ENCODE measurements at places on chromosomes 3 and 15. TPM values are rescaled to one million over a fixed set of nuclear protein-coding genes. Genes with fewer than 3 reads are reported as not detected.

The MOBP gene
- total RNA-seq: not detected

The DUOX1 gene
- not detected for total RNA-seq

The RTP4 gene
- total RNA-seq: 8.4 TPM

The ERC2 gene
- total RNA-seq: 4.9 TPM

The WDR93 gene
- not detected for total RNA-seq

The P2RY12 gene
- 5.9 TPM for total RNA-seq

GRCh38 chr15:39108021-39108420 lies 472.9 kb upstream of the THBS1 start:
- DNase-seq: no peak

DNA sequence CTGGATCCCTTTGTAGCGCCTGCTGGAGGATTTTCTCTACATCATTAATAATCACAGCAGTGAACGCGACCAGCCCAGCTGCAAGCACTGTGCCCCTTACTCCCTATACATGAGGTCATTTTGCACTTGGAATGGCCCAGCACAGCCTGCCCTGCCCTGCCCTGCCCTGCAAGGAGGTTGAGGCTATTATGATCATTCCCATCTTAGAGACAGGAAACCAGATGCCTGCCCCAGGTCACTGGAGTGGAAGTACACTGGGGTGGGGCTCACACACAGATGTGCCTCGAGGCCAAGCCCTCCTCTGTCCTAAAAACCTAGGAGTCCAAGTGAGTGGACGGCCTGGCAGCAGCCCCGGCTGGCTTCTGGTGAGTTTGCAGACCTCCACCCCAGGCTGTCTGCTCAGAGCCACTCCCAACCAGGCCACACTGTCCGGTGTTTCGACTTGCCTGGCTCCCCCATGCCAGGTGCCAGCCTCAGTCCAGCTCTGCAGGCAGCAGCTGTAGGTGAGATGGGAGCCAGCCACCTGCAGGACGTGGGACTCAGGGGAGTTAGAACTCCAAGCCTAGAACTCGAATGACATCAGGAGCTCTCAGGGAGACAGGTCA lies 30.4 kb upstream of the SEC61A1 start:
- DNase-seq: no peak

DNA sequence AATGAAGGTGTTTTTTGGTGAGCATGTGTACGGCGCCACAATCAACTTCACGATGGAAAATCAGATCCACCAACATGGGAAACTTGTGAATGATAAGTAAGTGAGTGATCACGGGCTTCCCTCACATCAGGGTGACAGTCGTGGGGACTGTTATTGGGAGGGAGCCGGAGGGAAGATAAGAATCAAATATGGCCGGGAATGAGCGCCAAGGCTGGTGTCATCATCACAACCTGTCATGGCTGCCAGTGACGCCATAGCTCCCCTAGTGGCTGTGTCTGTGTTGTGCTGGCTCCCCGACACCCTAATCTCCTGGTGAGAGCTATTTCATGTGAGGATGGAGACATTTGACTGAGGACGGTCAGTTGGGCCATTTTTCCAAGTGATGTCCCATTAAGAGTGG lies 168.5 kb downstream of the SV2B start:
- no peak for DNase-seq

DNA sequence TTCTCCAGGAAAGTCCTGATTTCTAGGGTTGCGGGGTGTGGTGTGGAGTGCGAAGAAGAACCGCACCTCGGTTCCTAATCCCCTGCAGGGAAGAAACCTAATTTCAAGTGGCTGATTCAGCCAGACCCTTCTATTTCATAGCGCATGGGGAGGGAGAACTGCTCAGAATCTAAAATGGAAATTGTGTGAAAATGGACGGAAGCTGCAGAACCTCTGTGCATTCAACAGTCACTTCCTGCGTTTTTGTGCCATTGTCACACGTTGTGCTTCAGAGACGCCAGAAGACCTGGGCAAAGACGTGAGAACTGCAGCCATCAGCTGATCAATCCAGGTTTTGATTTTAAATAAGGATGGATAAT lies 1.2 kb downstream of the SIDT1 start:
- no peak for DNase-seq

DNA sequence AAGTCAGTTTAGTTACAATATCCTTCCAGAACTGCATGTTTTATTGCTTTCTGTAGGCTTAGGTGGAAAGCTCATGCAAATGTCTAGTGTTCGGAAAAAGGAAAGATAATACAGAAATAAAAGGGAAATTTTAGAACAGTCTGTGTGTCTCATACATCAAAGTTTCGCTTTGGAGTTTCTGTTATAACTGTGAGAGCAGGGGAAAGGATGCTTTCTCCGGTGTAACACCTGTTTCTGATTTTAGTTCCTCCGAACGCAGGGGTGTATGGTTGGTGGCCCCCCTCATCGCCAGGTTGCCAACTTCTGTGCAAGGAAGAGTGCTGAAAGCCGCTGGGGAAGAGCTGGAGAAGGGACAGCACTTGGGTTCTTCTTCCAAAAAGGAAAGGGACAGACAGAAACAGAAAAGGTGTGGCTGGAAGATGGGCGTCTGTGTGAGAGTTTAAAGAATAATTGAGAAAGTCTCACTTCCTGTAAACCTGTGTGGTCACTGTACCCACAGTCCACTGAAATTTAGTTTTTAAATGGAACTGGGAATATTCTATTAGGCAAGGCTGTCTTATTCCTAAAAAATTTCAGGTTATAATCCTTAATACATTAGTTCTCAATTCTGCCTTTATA lies 6.7 kb downstream of the P2RY12 start:
- DNase-seq: no peak

DNA sequence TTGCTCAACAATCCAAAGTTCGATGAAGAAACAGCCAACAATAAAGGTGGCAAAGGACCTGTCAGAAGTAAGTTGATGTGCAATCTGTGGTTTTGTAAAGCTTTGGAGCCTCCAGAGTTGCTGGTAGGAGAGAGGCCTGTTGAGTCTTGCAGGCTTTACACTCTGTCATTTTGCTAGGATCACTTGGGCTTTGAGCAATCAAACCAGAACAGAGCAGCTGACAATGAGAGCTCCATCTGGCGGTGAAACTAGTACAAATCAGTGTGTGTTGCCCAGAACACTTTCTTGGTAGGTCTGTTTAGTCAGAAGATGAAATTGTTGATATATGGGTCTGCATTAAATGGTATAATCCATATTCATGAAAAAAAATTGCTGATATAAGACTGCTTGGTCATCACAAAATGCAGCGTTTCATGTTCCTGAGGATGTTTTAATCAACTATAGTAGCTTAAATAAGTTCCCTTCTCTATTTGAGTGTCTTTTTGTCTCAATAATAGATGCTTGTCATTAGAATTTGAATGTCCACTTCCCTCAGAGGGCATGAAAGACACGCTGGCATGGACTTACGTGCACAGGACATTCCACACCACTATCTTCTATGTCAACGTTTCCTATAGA lies 25.7 kb downstream of the TMOD2 start:
- DNase-seq: no peak

DNA sequence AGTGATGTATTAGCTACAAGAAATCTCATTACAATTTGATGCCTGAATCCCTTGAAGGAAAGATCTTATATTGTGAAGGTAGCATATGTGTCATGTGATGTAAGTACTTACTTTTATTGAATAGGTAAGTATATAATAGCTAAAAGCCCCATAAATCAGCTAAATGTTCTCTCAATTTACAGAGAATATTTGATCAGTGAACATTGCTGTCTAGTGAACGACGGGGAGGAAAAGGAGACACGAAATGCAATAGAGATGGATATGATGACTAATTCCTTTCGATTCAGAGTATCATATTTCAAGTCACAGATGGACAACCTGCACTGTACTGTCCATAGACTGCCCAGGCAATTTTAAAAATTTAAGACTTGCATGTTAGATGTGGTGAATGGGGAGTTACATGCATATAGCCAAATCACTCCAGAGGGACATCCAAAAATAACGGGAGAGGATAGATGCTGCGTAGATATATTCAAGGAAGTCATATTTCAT lies 462.1 kb upstream of the CDIN1 start:
- no peak for DNase-seq

- DNase-seq: peak; percentile 64
These were observed 13.1 kb upstream of the CYP11A1 start for GRCh38 chr15:74380361-74381189.

- DNase-seq: no peak
These were observed 8.8 kb downstream of the RAD54L2 start for GRCh38 chr3:51547274-51547673.

DNA sequence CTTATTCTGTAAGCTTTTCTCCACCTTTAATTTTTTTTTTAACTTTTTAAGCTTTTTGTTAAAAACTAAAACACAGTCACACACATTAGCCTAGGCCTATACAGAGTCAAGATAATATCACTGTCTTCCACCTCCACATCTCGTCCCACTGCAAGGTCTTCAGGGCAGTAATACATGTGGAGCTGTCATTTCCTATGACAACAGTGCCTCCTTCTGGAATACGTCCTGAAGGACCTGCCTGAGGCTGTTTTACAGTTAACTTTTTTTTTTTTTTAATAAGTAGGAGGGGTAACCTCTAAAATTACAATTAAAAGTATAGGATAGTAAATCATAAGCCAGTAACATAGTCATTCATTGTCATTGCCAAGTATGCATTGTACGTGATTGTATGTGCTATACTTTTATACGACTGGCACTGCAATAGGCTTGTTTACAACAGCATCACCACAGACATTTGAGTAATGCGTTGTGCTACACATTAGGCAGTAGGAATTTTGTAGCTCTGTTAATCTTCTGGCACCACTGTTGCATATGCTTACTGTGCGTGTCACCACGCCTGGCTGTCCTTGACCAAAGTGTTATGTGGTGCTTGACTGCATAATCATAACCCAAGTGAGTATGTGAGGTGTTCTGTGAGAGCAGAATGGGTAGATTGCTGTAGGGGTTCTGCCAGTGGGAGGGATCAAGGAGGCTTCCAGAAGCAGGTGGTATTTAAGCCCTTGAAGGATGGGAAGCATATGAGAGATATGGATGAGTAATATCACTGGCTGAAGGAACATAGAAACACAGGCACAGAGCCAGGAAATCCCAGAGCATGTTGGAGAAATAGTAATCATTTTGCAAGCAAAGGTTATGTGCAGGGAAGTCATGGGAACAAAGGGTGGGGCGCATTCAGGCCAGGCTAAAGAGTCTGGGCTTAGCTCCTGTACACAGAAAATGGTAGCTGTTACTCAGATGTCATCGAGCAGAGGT lies 18.3 kb downstream of the FBXO22 start:
- DNase-seq: no peak

DNA sequence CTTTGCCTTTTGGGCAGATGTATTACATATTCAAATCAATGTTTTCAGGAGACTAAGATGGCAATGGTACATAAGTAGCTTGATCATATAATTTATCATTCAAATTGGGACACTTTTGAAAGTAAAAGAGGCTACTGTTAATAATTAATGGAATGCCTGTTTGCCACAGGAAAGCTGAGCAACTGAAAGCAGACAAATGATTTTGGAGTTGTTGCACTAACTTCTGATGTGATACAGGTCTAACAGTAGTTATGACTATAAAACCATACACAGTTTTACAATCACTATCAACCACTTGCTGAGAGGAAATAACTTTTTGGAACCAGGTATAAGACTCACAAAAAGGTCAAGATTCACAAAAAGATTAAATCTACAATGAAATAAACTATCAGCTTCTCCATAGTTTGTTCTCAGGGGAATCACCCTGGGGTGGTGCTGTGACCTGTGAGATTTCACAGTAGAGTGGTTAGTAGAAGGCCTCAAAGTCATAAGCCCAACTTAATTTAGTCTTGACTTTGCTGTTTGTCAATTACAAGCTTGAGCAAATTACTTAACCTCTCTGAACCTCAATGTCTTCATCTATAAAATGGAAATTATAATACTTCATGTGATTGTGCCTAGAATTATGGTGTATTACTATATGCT lies 42.7 kb downstream of the HHLA2 start:
- no peak for DNase-seq

DNA sequence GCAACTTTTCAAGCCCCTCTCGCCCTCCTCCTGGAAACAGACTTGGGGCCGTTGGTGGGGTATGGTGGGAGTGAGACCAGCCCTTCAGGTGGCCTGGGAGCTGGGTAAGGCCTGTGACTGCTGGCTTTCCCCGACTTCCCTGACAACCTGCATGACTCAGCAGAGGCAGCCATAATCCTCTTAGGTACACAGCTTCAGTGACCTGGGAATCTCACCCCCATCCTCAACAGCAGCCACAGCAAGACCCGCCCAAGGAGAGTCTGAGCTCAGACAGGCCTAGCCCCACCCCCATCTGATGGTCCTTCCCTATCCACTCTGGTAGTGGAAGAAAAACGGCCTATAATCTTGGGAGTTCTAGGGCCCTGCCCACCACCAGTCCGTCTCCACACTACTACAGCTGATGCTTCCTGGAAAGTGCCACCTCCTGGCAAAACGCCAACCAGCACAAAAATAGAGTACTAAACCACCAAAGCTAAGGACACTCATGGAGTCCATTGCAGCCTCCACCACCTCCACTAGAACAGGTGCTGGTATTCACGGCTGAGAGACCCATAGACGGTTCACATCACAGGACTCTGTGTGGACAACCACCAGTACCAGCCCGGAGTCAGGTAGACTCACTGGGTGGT lies 13.1 kb upstream of the SLC27A2 start:
- DNase-seq: no peak
